ENCODE measurements at places on chromosomes 4 and X.

GRCh38 chr4:32349026-32349425 lies 1628.9 kb downstream of the PCDH7 start:
- no peak for DNase-seq

- no peak for DNase-seq
Observed at GRCh38 chrX:3026074-3026815, 15.0 kb upstream of the ARSF start.

DNA sequence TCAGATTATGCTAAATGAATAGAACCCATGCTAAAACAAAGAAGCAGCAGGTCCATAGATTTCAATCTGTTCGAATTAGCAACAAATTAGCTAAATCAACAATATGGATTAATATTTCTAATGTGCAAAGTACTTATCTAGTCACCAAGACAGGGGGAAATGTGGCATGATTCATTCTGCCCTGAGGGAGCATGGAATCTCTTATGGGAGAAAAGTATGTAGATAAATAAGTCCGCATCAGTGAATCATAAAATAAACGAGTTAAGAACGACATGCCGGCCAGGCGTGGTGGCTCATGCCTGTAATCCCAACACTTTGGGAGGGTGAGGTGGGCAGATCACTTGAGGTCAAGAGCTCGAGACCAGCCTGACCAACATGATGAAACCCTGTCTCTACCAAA lies 102.1 kb downstream of the ANOS1 start:
- DNase-seq = no peak

DNA sequence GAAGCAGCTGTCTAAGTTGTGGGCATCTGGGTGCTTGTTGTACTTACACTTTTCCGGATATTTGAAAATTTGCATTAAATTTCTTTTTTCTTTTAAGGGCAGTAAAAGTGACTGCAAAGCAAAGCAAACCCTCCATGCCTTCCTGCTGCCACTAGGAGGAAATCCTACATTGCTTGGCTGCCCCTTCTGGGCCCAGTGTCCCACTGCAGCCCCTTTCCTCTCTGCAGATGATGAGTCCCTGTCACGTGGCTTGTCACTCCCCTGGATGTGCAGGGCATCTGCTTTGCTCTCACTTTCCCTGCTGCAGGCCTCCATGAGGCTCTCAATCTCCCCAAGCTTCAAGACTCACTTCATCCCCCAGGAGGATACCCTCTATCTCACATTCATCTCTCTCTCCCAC lies 12.7 kb downstream of the TSR2 start:
- DNase-seq = no peak

- DNase-seq = no peak
Observed at GRCh38 chr4:126051689-126052424, 737.1 kb downstream of the FAT4 start.

DNA sequence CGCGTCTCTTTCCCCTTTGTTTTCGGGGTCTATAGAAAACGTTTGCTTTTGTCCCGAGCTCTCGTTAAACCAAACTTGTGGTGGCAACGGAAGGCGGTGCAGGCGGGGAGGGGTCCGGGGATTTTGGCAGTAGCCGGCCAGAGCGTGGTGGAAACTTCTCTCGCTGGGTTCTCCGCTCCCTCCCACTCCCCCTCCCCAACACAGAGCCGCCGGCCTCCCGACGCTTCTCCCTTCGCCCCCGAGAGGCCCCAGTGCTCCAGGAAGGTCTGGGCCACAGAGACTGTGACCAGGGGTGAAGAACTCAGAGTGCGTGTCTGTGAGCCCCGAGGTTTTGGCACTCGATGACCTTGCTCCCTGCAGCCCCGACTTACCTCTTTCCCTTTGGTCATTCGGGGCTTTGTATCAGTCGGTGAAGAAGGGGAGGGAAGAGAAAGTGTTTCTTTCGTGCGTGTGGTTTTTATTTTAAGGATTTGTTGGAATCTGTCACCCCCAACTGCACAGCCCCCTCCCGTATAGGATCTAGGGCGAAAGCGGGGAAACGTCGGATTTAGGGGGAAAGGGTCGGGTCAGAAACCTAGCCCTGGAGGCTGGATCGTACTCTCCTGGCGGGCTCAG lies 9.0 kb upstream of the BCOR start:
- no peak for DNase-seq

DNA sequence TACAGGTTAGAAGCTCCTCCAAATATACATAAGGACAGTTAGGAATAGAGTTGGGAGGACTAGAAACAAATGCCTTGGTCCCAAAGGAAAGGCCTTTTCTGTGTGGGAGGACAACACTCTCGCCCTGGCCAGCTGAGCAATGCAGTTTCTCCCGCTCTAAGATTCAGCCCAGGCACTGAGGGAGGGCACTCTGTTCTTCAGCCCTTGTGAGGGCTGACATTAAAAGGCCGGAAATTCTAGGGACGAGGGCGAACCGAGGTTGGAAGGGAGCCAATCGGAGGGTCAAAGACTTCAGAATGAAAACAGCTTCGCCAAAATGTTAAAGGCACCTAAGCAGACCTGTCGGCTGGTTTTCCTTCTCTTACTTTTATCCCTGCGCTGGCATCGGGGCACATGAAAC lies 2.9 kb upstream of the PTCHD1 start:
- DNase-seq = no peak

DNA sequence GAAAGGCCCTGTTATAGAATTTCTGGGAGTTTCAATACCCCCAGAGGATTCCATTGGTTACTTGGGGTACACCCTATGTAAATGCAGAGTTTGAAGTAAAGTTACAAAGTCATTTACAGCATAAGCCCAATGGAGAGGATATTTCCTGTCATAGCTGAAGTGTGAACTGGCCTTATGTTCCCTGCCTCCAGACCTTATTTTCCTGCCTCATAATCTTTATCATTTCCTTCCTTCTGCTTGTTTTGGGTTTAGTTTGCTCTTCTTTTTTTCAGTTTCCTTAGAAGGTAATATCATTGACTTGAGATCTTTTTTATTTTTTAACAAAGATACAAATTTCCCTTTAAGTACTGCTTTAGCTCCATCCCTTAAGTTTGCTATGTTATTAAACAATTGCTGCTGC lies 85.4 kb downstream of the PPEF1 start:
- DNase-seq = no peak

GRCh38 chr4:33073811-33074210 lies 2353.6 kb downstream of the PCDH7 start:
- no peak for DNase-seq

- DNase-seq = no peak
Observed at GRCh38 chr4:25654031-25654970, 1.4 kb upstream of the SLC34A2 start.

DNA sequence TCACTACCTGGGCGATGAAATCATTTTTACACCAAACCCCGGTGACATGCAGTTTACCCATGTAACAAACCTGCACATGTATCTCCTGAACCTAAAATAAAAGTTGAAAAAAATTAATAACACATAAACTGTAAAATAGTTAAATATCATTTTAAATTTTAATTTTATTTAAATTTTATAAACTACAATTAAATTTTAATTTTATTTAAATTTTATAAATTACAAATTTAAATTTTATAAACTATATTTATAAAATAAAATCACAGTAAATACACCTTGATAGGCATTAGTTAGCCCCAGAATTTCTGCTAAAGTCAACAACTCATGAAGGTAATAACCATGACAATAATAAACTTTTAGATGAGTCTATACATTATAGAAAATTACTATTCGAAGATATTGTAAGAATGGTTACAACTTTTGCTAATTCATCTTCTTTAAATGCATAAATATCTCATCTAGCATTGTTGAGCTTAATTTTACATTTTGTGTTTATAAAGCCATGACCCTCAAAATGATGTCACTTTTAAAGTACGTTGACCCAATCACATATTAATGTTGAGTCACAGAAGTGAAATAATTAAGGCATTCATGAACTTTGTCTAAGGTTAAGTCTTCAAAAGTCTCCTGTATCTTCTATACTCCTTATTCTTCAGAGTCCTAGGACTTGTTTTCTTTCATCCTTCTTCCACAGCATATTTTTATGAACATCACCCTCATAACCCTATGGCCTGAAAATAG lies 755.8 kb upstream of the LCORL start:
- no peak for DNase-seq

DNA sequence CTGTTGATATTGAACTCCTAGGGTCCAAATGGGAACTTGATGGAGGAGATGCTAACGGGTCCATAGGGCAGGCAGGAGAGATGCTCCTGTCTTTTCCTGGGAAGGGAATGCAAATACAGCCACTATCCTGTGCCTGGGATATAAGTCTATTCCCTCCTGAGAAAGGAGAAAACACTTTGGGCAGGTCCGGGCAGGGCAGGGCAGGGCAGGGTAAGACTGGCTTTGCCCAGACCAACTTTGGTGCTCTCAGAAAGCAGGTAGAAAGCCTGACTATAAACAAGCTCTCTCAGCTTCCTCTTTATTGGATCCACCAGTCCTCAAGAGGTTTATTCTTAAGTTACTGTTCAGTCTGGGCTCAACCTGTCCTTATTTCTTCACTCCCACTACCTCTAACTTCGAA lies 232.3 kb downstream of the PTTG2 start:
- DNase-seq = no peak

- DNase-seq = no peak
Observed at GRCh38 chr4:5371415-5372190, 320.3 kb downstream of the STK32B start.

GRCh38 chr4:88866862-88867550 lies 169.4 kb upstream of the NAP1L5 start:
- DNase-seq = no peak

DNA sequence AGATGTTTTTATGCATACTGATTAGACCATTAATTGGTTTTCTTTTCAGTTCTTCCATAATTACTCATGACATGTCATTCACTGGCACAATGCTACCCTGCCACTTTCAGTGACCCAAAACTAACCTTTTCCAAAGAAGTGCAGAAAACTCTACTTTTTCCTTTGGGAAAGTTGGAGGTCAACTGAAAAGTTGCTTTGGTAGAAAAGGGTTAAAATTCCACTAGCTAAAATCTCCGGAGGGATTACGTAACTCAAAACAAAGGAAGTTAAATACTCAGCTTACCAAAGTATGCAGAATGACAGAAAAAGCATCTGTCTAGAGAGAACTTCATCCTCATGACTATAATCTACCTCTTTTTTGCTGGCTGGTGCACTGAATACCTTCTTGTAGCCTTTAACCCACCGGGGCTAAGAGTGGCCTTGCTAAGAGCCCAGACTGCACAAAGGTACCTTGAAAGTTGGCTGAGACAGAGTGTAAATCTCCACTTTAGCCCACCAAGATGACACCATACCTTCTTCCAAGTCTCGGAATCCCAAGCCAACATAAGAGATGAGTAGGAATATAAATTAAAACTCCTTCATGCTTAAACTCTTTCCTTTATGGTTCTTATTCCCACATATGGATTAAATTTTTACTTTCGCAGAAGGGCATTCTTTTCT lies 1099.5 kb upstream of the INTU start:
- no peak for DNase-seq

DNA sequence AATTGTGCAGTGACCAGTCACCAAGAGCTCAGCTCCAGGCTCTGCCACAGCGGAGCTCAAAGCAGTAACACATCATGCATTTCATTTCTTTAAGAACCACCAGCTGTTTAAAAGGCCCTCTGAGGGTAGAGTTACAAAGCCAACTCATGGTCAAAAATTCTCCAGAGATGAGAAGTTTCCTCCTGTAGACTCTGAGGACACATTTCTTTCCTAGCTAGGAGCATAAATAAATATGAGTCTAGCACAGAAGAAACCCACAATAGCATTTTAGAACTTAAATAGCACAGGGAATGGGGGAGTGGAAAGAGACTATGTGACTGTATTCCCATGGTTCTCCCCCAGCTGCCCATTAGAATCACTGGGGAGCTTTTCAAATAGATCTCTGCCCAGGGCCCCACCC lies 6.5 kb upstream of the CRMP1 start:
- no peak for DNase-seq

GRCh38 chrX:21132686-21133393 lies 241.4 kb upstream of the CNKSR2 start:
- no peak for DNase-seq

DNA sequence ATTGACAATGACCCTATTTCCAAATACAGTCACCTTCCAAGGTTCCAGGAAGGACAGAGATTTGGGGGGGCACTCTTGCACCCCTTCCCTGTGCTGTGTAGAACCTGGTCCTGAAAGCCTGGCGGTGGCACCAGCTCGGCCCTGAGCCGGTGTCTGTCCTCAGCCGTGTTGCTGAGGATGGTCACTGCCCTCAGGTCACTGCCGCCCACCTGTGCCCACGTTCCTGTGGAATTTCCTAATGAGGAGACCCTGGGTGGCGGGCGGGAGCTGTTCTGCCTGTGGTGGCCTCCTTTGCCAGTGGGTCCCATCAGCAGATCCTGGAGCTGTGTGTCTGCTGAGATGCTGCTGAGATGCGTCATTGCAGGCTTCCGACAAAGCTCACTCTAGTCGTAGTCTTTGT lies 32.9 kb downstream of the NELFA start:
- no peak for DNase-seq

GRCh38 chrX:140190441-140191108 lies 225.3 kb upstream of the CXorf66 start:
- no peak for DNase-seq

DNA sequence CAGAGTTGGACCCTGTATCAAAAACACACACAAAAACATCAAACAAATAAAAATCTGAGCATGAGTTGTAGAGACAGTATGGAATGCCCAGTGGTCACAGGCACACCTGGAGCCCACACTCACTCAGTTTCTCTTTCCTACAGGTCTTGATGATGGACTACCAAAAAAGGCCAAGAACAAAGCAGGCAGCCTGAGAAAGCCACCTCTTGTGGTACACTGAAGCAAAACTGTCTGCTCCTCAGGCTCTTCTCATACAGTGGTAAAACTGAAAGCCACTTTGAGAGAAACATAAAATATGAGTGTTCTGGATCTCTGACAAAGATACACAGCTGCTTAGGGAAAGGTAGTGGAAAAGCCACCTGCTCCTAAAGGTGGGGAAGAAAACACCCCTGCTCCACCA lies 1206.9 kb downstream of the FSTL5 start:
- DNase-seq = no peak

- DNase-seq = no peak
Observed at GRCh38 chr4:9940041-9940440, 81.3 kb downstream of the SLC2A9 start.

- DNase-seq = no peak
Observed at GRCh38 chr4:5709207-5709575, 832 bp upstream of the EVC2 start.

- no peak for DNase-seq
Observed at GRCh38 chr4:78601013-78601412, 49.4 kb downstream of the ANXA3 start.

DNA sequence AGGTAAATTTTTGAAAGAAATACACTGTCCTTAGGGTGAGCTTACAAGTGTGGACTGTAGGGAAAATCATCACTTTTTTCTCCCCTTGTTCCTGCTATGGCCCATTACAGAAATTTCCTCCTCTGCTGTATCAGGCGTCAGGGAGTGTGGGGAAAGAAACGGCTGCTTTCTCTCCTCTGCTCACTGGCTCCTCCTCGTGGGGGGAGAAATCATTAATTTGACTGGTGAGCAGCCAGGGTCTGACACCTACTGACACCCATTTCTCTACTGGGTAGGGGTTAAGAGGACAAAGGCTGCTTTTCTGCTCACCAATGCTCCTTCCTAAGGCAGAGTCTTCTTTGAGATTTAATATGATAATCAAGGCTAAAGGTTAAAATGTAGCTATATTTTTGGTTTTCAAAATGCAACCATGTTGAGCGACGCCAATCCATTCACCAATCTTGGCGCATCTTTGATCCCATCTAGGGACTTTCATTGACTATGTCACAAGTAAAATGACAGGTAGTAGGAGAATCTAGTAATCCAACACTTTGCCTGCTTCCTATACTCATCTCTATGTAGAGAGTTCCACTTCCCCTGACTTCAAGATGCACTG lies 25.1 kb downstream of the SETD7 start:
- DNase-seq = peak; percentile 43

Data from CD4-positive, alpha-beta T cell (primary cell).